ENCODE measurements at places on chromosomes 1 and 21. TPM values are rescaled to one million over a fixed set of nuclear protein-coding genes. Genes with fewer than 3 reads are reported as not detected.
A peak's percentile ranks its signal among the peaks of the same experiment; 100 is the strongest.

- H3K4me3 ChIP-seq, result no peak overlapping the region
- H3K36me3 ChIP-seq, result no peaks in the 10 kb centered on the region
- no peaks in the 10 kb centered on the region for H3K27me3 ChIP-seq
- no peak overlapping the region for H3K27ac ChIP-seq
Observed at GRCh38 chr1:112309499-112309898, 86.5 kb upstream of the CTTNBP2NL start.

GRCh38 chr1:182680408-182680807, 4.0 kb downstream of the RGS8 start:
- no peaks in the 10 kb centered on the region for H3K36me3 ChIP-seq
- H3K27ac ChIP-seq, result no peak overlapping the region
- no peak overlapping the region for H3K4me3 ChIP-seq
- no peak for DNase-seq

GRCh38 chr1:226784081-226785049, 45.3 kb upstream of the ITPKB start:
- no peak for DNase-seq
- no peaks in the 10 kb centered on the region for H3K36me3 ChIP-seq
- H3K27ac ChIP-seq, result no peak overlapping the region
- H3K4me1 ChIP-seq, result no peaks in the 10 kb centered on the region

DNA sequence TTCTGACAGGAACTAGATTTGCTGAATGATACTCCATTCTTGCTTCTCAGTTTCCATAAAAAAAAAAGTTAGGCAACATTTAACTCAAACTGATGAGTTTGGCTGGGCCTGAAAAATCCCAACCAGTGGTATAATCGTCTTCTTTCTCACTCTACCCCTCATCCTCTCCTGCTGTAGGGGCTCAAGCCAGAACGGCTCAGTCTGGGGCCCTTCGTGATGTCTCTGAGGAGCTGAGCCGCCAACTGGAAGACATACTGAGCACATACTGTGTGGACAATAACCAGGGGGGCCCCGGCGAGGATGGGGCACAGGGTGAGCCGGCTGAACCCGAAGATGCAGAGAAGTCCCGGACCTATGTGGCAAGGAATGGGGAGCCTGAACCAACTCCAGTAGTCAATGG, 1.6 kb downstream of the TXLNA start:
- peaks cover 60% of the 10 kb centered on the region for H3K4me1 ChIP-seq
- DNase-seq, result no peak
- H3K36me3 ChIP-seq, result peaks cover 31% of the 10 kb centered on the region

GRCh38 chr21:43906585-43907370, 41.8 kb downstream of the AGPAT3 start:
- no peak overlapping the region for H3K4me3 ChIP-seq
- DNase-seq, result no peak
- H3K36me3 ChIP-seq, result no peaks in the 10 kb centered on the region
- no peaks in the 10 kb centered on the region for H3K27me3 ChIP-seq
- no peak overlapping the region for H3K27ac ChIP-seq
- H3K4me1 ChIP-seq, result peaks cover 45% of the 10 kb centered on the region

DNA sequence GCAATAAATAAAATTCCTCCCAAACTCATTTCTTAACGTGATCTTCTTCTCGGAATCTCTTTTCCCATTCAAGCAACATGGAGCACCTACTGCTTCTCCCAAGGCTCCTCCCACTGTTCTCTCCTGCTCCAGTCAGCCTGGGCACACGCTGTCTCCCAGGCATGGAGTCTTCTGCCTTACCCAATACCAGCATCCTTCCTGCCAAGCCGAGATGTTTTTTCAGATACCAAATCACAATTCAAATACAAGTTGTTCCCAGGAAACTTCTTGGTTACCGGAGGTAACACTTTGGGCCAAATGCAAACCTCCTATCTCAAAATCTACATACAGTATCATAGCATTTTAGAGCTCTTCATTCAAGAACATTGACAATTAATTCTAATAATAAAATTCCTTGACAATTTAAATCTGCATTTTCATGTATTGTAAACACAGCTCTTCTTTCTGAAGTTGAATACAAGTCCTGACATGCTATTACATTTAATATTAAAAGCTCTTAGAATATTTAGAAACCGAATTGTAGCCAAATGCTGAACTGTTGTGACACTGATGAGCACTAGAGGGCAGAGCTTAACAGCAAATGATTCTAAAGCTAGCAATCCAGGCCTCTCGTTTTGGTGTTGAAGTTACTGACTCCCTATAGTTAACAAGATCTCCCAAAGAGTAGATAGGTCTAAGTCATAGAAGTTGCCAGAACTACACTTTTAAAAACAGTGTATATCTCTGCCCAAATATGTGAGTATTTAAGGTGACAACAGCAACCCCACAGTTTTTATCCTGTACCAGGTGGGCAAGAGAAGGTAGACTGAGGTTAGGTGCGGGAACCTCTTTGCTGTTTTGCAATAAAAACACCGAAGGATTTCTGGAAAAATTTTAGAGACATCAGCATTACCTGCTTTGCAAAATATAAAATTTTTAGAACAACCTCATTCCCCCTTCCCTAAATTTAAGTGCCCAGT, 52.3 kb downstream of the BCAR3 start:
- H3K4me3 ChIP-seq, result no peak overlapping the region
- no peaks in the 10 kb centered on the region for H3K27me3 ChIP-seq
- H3K27ac ChIP-seq, result peak overlapping the region; percentile 86
- no peak for DNase-seq

DNA sequence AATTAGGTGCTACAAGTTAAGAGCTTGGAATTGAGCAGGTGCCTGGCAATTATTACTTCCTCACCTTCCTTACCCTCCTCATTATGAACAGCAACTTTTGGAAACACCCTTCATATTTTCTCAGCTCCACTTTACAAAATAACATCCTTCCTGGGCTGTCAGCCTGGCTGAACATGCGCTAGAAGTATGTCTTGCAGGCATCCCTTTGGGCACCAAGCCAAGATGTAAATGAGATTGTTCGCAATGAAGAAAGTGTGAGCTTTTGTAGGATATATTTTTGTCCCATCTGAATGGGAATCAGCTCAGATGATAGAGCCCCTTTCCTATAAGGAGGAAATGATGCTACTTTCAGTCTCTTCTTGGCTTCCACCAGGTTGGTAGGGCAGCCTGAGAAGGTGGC, 245.9 kb downstream of the KAZN start:
- no peaks in the 10 kb centered on the region for H3K36me3 ChIP-seq
- no peak for DNase-seq
- H3K4me3 ChIP-seq, result no peak overlapping the region
- H3K4me1 ChIP-seq, result no peaks in the 10 kb centered on the region

GRCh38 chr1:57468641-57469523, 45.0 kb upstream of the DAB1 start:
- DNase-seq, result no peak
- no peaks in the 10 kb centered on the region for H3K4me1 ChIP-seq
- no peaks in the 10 kb centered on the region for H3K27me3 ChIP-seq
- H3K27ac ChIP-seq, result no peak overlapping the region

- no peaks in the 10 kb centered on the region for H3K4me1 ChIP-seq
- no peak overlapping the region for H3K27ac ChIP-seq
- no peaks in the 10 kb centered on the region for H3K36me3 ChIP-seq
- H3K27me3 ChIP-seq, result no peaks in the 10 kb centered on the region
Observed at GRCh38 chr1:171984850-171985485, 143.7 kb downstream of the DNM3 start.

The CYP4A22 gene
- 1.6 TPM for total RNA-seq

The ICOSLG gene
- 1.8 TPM for total RNA-seq

The ADORA1 gene
- total RNA-seq, result 3.0 TPM

All from upper lobe of left lung (tissue), 6 donors.